ENCODE measurements at places on chromosomes 12 and 14. TPM values are rescaled to one million over a fixed set of nuclear protein-coding genes. Genes with fewer than 3 reads are reported as not detected.

The HOXC6 gene
- 23.4 TPM for total RNA-seq

The CCDC60 gene
- total RNA-seq = 0.63 TPM

The PPP4R4 gene
- 11.8 TPM for total RNA-seq

The ZFYVE1 gene
- total RNA-seq = 13.2 TPM

The KRT82 gene
- 0.39 TPM for total RNA-seq

The OR10G3 gene
- total RNA-seq = 1.3 TPM

The TAS2R19 gene
- total RNA-seq = 6.1 TPM

The SPX gene
- 0.31 TPM for total RNA-seq

The NTF3 gene
- total RNA-seq = 2.5 TPM

The ITGB7 gene
- 1.1 TPM for total RNA-seq

The PDZRN4 gene
- total RNA-seq = 0.20 TPM

The KRT74 gene
- total RNA-seq = 0.66 TPM

The OTOGL gene
- total RNA-seq = 0.64 TPM

The RD3L gene
- total RNA-seq = 0.52 TPM

The AHSA1 gene
- total RNA-seq = 87.6 TPM

The FAM90A1 gene
- total RNA-seq = 0.31 TPM

The KRT3 gene
- total RNA-seq = not detected

The CFAP54 gene
- 1.4 TPM for total RNA-seq

The KRT81 gene
- not detected for total RNA-seq

The TDRD9 gene
- 0.78 TPM for total RNA-seq

The RPS29 gene
- 3,130 TPM for total RNA-seq

The WNT5B gene
- 3.7 TPM for total RNA-seq

The HOXC13 gene
- 0.13 TPM for total RNA-seq

The CLEC9A gene
- not detected for total RNA-seq

The HOXC9 gene
- total RNA-seq = 1.6 TPM

The KCNJ8 gene
- not detected for total RNA-seq

The RNF212B gene
- not detected for total RNA-seq

The ST8SIA1 gene
- 24.5 TPM for total RNA-seq

The GALNT9 gene
- total RNA-seq = 0.75 TPM

The KCNMB4 gene
- 13.5 TPM for total RNA-seq

The GRIP1 gene
- 50.7 TPM for total RNA-seq

The PDE3A gene
- 5.3 TPM for total RNA-seq

The STAB2 gene
- not detected for total RNA-seq

The CISTR gene
- not detected for total RNA-seq

The SYNDIG1L gene
- total RNA-seq = 0.71 TPM

The BATF gene
- total RNA-seq = not detected

The TSHR gene
- 0.16 TPM for total RNA-seq

The ASB2 gene
- total RNA-seq = 2.5 TPM

The SUDS3 gene
- total RNA-seq = 33.9 TPM

The PMEL gene
- 1.9 TPM for total RNA-seq

The ALDH1L2 gene
- total RNA-seq = 15.9 TPM

The ATXN3 gene
- 21.5 TPM for total RNA-seq

The SDS gene
- total RNA-seq = 3.1 TPM

The DCAF5 gene
- total RNA-seq = 43.6 TPM

All from motor neuron (in vitro differentiated cells).